ENCODE measurements at places on chromosomes 5 and 9. TPM values are rescaled to one million over a fixed set of nuclear protein-coding genes. Genes with fewer than 3 reads are reported as not detected.

ALDOB gene
- total RNA-seq, result not detected

- H3K36me3 ChIP-seq, result peaks cover 36% of the 10 kb centered on the region
- H3K4me3 ChIP-seq, result no peak overlapping the region
- H3K4me1 ChIP-seq, result peaks cover 12% of the 10 kb centered on the region
- H3K27me3 ChIP-seq, result no peaks in the 10 kb centered on the region
- no peak overlapping the region for H3K27ac ChIP-seq
Observed at GRCh38 chr5:134813827-134814226, 31.9 kb upstream of the C5orf24 start.

SLC46A2 gene
- total RNA-seq, result not detected

GRCh38 chr5:94433397-94434163 is 184.8 kb downstream of the KIAA0825 start:
- DNase-seq, result no peak
- no peaks in the 10 kb centered on the region for H3K36me3 ChIP-seq
- H3K4me3 ChIP-seq, result no peak overlapping the region
- no peaks in the 10 kb centered on the region for H3K4me1 ChIP-seq
- no peak overlapping the region for H3K27ac ChIP-seq

CANX gene
- 418 TPM for total RNA-seq

APBA1 gene
- 6.2 TPM for total RNA-seq

GRCh38 chr5:39588179-39588578 is 163.4 kb upstream of the DAB2 start:
- DNase-seq, result no peak
- H3K27me3 ChIP-seq, result peaks cover 34% of the 10 kb centered on the region
- H3K4me3 ChIP-seq, result no peak overlapping the region
- H3K36me3 ChIP-seq, result no peaks in the 10 kb centered on the region

GRCh38 chr5:140349244-140349643 is 2.8 kb upstream of the HBEGF start:
- H3K27me3 ChIP-seq, result peaks cover 4% of the 10 kb centered on the region
- DNase-seq, result no peak
- peaks cover 17% of the 10 kb centered on the region for H3K36me3 ChIP-seq
- H3K27ac ChIP-seq, result no peak overlapping the region
- no peak overlapping the region for H3K4me3 ChIP-seq
- peaks cover 43% of the 10 kb centered on the region for H3K4me1 ChIP-seq

DNA sequence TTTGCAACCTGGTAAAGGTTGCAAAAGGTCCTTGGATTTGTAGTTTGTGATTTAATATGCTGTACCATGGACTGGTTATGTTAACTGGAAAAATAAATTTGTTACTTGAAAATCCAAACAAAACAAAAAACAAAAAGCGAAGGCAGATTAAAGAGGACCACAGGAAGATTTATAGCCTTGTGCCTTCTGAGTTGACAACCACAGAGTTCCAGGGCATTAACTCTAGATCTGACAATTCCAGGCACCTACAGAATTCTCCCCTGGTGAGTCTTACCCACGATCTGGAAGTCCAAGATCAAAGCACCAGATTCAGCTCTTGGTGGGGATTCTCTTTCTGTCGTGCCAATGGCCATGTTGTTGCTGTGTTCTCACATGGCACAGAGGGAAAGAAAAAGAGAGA is 107.9 kb upstream of the SELENOP start:
- no peaks in the 10 kb centered on the region for H3K36me3 ChIP-seq
- no peaks in the 10 kb centered on the region for H3K27me3 ChIP-seq
- H3K27ac ChIP-seq, result no peak overlapping the region
- no peak overlapping the region for H3K4me3 ChIP-seq
- DNase-seq, result no peak

CCL21 gene
- total RNA-seq, result not detected

PRDM9 gene
- not detected for total RNA-seq

- H3K4me1 ChIP-seq, result no peaks in the 10 kb centered on the region
- no peaks in the 10 kb centered on the region for H3K27me3 ChIP-seq
- H3K27ac ChIP-seq, result no peak overlapping the region
Observed at GRCh38 chr5:8184455-8185063, 315.6 kb downstream of the MTRR start.

GRCh38 chr5:95729115-95730010 is 1.8 kb upstream of the RHOBTB3 start:
- peaks cover 4% of the 10 kb centered on the region for H3K36me3 ChIP-seq
- no peak overlapping the region for H3K27ac ChIP-seq
- DNase-seq, result no peak
- peaks cover 23% of the 10 kb centered on the region for H3K4me1 ChIP-seq

GRCh38 chr9:108851138-108851537 is 4.6 kb downstream of the ACTL7B start:
- H3K36me3 ChIP-seq, result no peaks in the 10 kb centered on the region
- no peak for DNase-seq
- H3K27me3 ChIP-seq, result peaks cover 5% of the 10 kb centered on the region
- no peak overlapping the region for H3K4me3 ChIP-seq
- H3K4me1 ChIP-seq, result no peaks in the 10 kb centered on the region

DNA sequence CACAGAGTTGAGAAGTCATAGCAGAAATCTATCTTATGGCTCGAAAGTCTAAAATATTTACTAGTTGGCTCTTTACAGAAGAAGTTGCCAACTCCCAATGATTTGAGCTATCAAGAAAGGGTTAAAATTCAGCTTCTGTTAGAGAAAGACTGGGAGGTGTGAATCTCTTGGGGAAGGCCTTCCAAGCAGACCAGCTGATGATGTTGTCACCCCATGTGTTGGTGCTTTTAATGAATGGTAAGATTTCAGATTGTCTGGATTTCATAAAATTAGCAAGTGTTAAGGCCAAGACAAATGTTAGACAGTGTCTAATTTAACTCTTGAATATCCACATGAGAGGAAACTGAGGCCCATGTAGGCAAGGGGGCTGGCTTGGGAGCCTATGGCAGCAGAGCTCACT is 63.9 kb downstream of the PPARGC1B start:
- H3K4me1 ChIP-seq, result no peaks in the 10 kb centered on the region
- no peaks in the 10 kb centered on the region for H3K27me3 ChIP-seq
- no peak for DNase-seq
- H3K4me3 ChIP-seq, result no peak overlapping the region
- H3K36me3 ChIP-seq, result no peaks in the 10 kb centered on the region
- H3K27ac ChIP-seq, result no peak overlapping the region

- no peaks in the 10 kb centered on the region for H3K27me3 ChIP-seq
- no peaks in the 10 kb centered on the region for H3K4me1 ChIP-seq
- peaks cover 10% of the 10 kb centered on the region for H3K36me3 ChIP-seq
- no peak overlapping the region for H3K4me3 ChIP-seq
Observed at GRCh38 chr5:61097465-61097864, 64.8 kb downstream of the SMIM15 start.

ZNG1A gene
- 25.4 TPM for total RNA-seq

ZFYVE16 gene
- 13.4 TPM for total RNA-seq

CCL28 gene
- total RNA-seq, result 12.2 TPM

GRCh38 chr9:127291246-127291778 is 26.7 kb downstream of the GARNL3 start:
- no peak overlapping the region for H3K27ac ChIP-seq
- H3K4me1 ChIP-seq, result peaks cover 13% of the 10 kb centered on the region
- no peak for DNase-seq
- no peak overlapping the region for H3K4me3 ChIP-seq
- no peaks in the 10 kb centered on the region for H3K36me3 ChIP-seq
- peaks cover 18% of the 10 kb centered on the region for H3K27me3 ChIP-seq

PCDHGC3 gene
- not detected for total RNA-seq

DNA sequence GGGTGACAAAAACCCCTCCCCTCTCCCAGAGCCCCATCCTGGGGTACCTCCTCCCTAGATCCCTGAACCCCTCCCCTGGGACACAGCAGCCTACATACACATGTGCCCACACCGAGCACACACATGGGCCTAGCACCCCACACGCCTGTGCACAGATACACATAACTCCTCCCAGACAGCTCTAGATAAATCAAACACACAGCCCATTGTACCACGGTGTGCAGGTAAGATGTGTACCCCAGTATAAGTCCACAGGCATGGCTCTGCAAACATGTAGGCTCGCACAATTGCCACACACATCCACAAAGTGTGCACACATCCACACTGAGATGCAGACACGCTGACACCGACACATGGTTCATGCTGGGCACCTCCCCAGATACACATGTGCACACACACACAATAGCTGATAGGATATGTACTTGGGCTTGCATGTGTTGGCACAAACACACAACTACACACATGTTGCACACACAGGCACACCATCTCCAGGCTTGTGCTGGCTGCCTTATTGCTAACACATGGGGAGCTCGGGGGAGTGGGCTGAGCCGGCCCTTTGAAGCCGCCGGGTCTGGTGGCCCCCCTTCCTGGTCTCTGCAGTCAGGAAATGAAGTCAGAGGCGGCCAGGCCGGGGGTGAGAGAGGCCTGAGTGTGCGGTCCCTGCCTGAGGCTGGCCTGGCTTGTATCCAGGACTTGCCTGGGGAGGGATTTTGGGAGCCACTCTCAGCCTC is 30.2 kb downstream of the GOLGA2 start:
- H3K4me1 ChIP-seq, result peaks cover 10% of the 10 kb centered on the region
- no peaks in the 10 kb centered on the region for H3K36me3 ChIP-seq
- H3K27me3 ChIP-seq, result peaks cover 23% of the 10 kb centered on the region
- DNase-seq, result no peak
- H3K27ac ChIP-seq, result no peak overlapping the region

DNA sequence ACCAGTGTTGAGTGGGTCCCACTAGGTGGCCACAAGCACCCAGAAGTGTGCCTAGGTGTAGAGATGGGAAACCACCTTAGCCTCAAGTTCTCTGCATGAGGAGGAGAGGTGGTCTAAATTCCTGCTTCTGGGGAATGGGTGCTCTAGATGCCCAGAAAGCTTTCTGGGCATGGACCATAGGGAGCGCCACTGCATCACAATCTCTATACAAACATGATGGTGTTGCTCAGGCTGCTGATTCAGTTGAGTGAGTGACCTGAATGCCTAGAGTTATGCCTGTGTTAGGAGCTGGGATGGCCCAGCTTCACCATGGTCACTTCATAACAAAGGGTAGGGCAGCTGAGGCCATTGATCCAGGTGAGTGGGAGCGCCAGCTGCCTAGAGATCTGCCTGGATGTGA is 667.9 kb upstream of the ARRDC3 start:
- DNase-seq, result no peak
- H3K4me1 ChIP-seq, result no peaks in the 10 kb centered on the region
- H3K27me3 ChIP-seq, result no peaks in the 10 kb centered on the region
- H3K36me3 ChIP-seq, result no peaks in the 10 kb centered on the region
- H3K4me3 ChIP-seq, result no peak overlapping the region

DNA sequence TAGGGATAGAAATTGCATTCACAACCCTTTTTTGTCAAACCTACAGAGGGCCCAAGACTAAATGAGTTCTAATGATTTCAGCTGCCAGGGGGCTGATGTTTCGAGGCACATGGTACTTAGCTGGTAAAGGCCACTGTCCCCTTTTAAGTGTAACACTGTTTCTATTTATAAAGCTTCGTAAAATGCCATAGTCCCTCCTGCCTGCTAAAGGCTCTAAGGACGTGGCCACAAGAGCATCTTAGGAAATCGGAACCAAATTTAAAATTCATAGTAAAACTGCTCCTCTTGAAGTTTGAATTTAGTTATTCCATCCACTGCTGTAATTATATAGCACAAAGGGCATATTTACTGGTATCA is 170.3 kb upstream of the WWC1 start:
- peaks cover 5% of the 10 kb centered on the region for H3K27me3 ChIP-seq
- no peak for DNase-seq
- H3K4me1 ChIP-seq, result peaks cover 11% of the 10 kb centered on the region
- no peaks in the 10 kb centered on the region for H3K36me3 ChIP-seq
- no peak overlapping the region for H3K4me3 ChIP-seq
- no peak overlapping the region for H3K27ac ChIP-seq

DNA sequence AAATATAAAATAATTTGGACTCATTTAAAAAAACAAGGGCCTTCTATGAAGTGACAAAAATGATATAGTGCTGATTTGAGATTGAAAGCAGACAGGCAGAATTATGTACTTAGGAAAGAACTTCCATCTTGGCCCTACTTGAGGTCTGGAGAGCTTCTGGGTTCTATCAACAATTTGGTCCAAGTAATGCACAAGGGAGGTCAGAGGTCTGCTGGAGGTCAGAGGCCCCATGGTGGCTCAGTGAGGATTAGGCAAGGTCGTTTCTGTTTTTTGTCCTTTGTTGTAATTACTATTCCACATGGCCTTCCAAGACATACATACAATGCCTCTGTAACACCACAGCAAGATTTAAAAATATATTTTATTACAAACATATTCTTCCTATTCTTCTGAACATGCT is 37.2 kb downstream of the NUDT12 start:
- no peak overlapping the region for H3K4me3 ChIP-seq
- no peak overlapping the region for H3K27ac ChIP-seq
- peaks cover 1% of the 10 kb centered on the region for H3K4me1 ChIP-seq
- DNase-seq, result no peak

GRCh38 chr5:135971701-135972100 is 16.9 kb upstream of the LECT2 start:
- DNase-seq, result no peak
- H3K4me3 ChIP-seq, result no peak overlapping the region
- no peaks in the 10 kb centered on the region for H3K4me1 ChIP-seq
- no peak overlapping the region for H3K27ac ChIP-seq
- no peaks in the 10 kb centered on the region for H3K36me3 ChIP-seq
